ENCODE measurements at places on chromosomes 7 and 10.

DNA sequence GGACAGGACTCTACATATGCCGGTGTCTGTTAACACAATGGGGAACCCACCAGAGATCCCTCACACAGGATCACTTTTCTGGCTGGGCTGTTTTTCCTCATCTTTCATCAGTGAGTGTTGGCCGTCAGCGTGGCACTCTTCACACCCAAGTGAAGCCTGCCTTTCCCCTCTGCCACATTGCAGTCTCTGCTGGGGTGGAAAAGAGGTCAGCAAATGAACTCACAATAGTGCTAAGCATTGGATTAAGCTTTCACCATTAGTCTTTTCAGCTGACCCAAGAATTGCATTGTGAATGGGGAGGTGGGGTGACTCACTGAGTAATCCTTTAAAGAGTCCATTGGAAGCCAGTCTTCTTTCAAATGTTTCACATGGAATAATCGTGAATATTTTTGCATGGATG lies 143.0 kb downstream of the KIAA1217 start:
- H3K4me3 ChIP-seq, result no peak overlapping the region
- H3K27me3 ChIP-seq, result no peaks in the 10 kb centered on the region
- no peak overlapping the region for H3K27ac ChIP-seq
- DNase-seq, result no peak
- H3K4me1 ChIP-seq, result no peaks in the 10 kb centered on the region

DNA sequence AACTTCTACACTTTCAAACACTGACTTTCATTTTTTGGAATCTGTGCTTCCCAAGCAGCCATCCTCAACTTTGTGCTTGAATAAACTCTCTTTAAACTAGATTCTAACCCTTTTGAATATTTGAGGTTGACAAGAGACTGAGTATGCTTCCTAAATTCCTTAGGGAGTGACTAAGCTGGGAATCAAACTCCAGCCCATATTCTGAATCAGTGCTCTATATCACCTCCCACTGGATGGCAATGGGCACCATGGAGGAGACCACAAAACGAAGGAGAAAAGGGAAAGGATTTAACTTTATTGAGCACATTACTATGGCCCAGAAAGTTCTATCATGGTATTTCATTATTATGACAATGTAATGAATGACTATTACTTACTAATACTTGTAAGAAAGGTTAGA lies 17.2 kb upstream of the SLC26A4 start:
- peaks cover 16% of the 10 kb centered on the region for H3K27me3 ChIP-seq
- H3K4me1 ChIP-seq, result peaks cover 26% of the 10 kb centered on the region
- H3K27ac ChIP-seq, result no peak overlapping the region
- H3K36me3 ChIP-seq, result peaks cover 20% of the 10 kb centered on the region
- DNase-seq, result no peak

DNA sequence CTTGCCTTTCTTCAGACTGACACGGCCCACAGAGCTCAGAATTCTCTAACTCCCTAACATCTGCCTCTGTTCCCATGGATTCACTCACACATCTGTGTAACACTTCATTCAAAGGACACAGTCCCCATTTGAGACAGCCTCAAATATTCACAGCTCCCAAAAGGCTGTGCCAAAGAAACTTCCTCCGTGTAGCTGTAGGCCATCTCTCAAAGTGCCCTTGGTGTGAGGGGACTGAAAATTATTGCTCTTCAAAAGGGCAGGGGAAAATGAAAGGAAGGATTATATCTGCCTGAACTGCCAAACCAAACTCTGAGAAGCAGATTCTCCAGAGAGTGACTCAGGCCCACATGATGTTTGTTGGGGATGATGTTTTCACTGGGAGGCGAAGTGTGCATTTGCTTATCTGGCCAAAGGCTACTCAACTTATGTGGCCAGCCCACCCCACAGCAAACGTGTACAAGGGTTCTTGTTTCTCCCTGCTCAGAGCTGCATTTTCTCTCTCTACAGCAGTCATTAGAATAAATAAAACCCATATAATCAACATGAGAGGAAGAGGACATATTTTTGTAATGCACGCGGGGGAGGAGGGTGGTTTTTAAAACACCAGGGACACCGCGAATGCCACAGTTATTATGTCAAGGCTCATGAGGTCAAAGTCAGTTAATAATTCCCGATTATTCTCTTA lies 302.4 kb upstream of the NFE2L3 start:
- H3K27me3 ChIP-seq, result peaks cover 55% of the 10 kb centered on the region
- no peak for DNase-seq
- H3K36me3 ChIP-seq, result no peaks in the 10 kb centered on the region
- H3K4me1 ChIP-seq, result peaks cover 16% of the 10 kb centered on the region
- no peak overlapping the region for H3K4me3 ChIP-seq

DNA sequence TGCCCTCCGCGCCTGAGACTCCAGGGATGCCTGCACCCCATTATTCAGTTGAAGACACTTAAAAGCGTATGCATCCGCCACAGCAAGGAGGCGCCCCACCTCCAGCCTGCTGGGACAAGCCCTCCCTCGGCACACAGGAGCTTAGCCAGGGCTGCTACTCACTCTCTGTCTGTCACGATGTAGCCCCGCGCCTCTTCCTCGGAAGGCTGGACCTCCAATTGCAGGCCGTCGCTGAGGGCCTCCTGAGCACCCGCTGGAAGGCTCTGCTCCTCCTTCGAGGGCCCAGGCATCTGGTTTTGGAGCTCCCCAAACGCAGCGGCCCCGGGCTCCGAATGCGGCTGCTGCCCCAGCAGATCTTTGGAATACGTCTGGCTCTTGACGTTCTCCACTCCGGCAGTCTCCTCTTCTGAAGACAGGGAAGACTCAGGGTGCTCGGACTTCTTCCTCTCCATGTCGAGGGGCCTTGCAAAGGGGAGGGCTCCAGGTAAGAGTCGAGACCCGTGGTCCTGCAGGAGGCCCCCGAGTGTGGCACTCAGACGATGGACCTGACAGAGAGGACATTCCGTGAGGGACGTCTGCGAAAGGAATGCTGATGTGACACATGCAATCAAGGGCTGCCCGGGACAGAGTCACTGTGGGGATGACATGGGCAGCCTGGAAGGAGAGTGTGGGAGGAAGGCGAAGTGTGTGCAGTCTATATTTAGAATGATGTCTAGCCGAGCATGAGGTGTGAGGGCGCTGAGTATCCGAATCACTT lies 453.9 kb downstream of the PTPRN2 start:
- no peak overlapping the region for H3K4me3 ChIP-seq
- DNase-seq, result no peak
- H3K36me3 ChIP-seq, result no peaks in the 10 kb centered on the region
- no peaks in the 10 kb centered on the region for H3K4me1 ChIP-seq
- no peaks in the 10 kb centered on the region for H3K27me3 ChIP-seq

DNA sequence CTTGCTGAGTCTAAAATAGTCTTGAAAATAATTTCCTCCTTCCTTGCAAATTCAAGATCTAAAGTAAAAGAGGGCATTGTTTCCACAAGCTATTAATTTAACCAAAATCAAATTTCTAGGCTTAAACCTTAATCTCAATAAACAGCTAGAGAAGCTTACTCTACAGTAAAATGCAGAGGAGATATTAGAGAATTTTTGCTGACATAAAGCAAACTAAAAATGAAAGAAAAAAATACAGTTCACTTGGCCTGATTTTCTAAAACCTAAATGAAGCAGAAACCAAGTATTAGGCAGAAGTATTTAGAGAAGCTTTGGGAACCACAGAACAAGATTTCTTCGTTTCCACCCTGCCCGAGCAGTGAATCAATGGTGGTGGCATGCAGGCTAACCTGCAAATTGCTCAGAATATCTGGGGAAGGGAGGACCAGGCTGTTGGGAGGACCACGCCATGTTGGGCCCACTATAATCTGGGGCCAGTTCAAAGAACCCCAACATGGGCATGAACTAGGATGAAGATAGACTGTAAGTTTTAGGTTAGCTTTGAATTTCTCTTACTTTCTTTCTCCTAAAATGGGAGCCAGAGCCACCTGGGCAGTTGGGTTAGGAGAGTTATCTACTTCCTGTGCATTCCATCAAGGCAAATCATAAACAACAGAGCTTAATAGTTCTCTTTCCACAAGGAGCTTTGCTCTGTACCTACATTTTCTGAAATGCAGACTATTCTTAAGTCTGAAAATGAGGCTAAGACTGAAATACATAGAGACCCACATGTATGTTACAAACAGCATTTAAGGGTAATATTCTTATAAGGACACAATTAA lies 4.1 kb downstream of the LAMB1 start:
- H3K27me3 ChIP-seq, result peaks cover 62% of the 10 kb centered on the region
- no peak overlapping the region for H3K27ac ChIP-seq
- no peak for DNase-seq
- H3K4me1 ChIP-seq, result peaks cover 10% of the 10 kb centered on the region
- no peak overlapping the region for H3K4me3 ChIP-seq
- H3K36me3 ChIP-seq, result no peaks in the 10 kb centered on the region

- DNase-seq, result no peak
- peaks cover 24% of the 10 kb centered on the region for H3K27me3 ChIP-seq
- no peak overlapping the region for H3K4me3 ChIP-seq
- no peaks in the 10 kb centered on the region for H3K4me1 ChIP-seq
- no peak overlapping the region for H3K27ac ChIP-seq
These were observed 55.5 kb upstream of the CABCOCO1 start for GRCh38 chr10:61606959-61607907.

GRCh38 chr7:106781007-106781406 lies 84.1 kb upstream of the PIK3CG start:
- no peaks in the 10 kb centered on the region for H3K36me3 ChIP-seq
- H3K4me1 ChIP-seq, result peaks cover under 1% of the 10 kb centered on the region
- H3K4me3 ChIP-seq, result no peak overlapping the region
- H3K27ac ChIP-seq, result no peak overlapping the region

DNA sequence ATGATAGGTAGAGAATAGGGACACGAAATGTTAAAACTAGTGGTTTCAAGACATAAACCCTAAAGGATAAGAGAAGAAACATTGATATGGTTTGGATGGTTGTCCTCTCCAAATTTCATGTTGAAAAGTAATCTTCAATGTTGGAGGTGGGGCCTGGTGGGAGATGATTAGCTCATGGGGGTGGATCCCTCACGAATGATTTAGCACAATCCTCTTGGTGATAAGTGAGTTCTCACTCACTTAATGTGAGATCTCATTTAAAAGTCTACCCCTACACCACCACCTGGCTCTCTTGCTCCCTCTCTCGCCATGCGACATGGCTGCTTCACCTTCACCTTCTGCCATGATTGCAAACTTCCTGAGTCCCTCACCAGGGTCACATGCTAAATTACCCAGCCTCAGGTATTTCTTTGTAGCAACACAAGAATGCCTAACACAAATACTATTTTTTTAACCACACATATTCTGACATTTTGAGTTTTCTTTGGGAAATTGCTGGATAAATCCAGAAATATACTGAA lies 242.4 kb upstream of the PHF14 start:
- H3K27me3 ChIP-seq, result no peaks in the 10 kb centered on the region
- no peaks in the 10 kb centered on the region for H3K36me3 ChIP-seq
- no peaks in the 10 kb centered on the region for H3K4me1 ChIP-seq
- no peak overlapping the region for H3K27ac ChIP-seq
- H3K4me3 ChIP-seq, result no peak overlapping the region

GRCh38 chr7:137094-137891 lies 55.1 kb upstream of the FAM20C start:
- DNase-seq, result no peak
- no peaks in the 10 kb centered on the region for H3K36me3 ChIP-seq
- H3K4me3 ChIP-seq, result no peak overlapping the region
- H3K27ac ChIP-seq, result no peak overlapping the region

GRCh38 chr10:28906415-28906814 lies 229.1 kb downstream of the BAMBI start:
- DNase-seq, result no peak
- no peaks in the 10 kb centered on the region for H3K27me3 ChIP-seq
- H3K27ac ChIP-seq, result no peak overlapping the region
- no peaks in the 10 kb centered on the region for H3K4me1 ChIP-seq

DNA sequence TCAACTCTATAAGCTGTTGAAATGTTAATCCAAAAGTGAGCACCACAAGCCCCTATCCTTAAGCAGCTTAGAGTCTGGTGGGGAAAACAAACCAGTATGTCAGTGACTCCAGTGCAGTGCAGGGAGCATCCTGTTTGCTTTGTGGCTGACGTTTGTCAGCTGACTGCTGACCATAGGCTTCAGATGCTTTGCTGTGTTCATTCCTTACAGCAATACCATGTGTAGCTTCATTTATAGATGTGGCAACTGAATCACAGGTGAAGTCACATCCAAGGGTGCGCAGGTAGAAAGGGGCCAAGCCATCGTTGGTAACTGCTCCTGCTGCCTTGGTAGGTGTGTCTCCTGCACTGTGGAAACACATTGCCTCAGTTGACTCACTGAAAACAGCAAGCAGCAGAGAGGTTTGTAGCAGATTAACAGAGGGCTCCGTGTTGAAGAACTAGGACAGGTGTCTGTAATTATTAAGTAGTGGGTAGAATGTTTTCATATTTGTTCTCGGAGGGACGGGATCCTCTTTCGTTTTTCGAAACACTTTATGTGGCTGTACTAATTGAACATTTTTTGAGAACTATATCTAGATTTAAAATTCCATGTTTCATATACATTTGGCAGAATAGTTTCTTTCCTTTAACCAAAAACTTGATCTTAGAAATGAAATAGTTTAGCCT lies 2.0 kb downstream of the INSIG1 start:
- DNase-seq, result peak; percentile 51
- peak overlapping the region; percentile 99 for H3K27ac ChIP-seq
- H3K36me3 ChIP-seq, result peaks cover 70% of the 10 kb centered on the region
- peaks cover 64% of the 10 kb centered on the region for H3K4me1 ChIP-seq

DNA sequence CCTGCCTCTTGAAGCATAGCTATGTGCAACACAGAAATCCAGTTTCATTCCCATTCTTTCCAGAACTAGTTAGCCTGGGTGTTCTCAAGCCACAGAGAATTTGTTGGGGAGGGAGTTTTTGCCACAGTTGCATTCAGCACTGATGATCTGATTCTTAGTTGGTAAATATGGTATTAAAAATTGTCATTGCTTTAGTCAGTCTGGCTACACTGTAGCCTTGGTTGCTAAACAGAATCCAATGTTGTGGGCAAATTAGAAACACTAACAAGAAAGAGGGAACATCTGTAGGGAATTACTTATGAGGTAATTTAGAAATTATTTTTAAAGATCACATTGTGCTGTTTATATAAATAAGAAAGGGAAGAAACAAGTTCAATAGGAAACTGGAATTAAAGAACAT lies 57.0 kb upstream of the CC2D2B start:
- peaks cover 19% of the 10 kb centered on the region for H3K36me3 ChIP-seq
- no peak overlapping the region for H3K27ac ChIP-seq

GRCh38 chr7:151431281-151431767 lies 8.6 kb downstream of the CRYGN start:
- peaks cover 38% of the 10 kb centered on the region for H3K4me1 ChIP-seq
- H3K27ac ChIP-seq, result no peak overlapping the region
- H3K36me3 ChIP-seq, result no peaks in the 10 kb centered on the region
- H3K4me3 ChIP-seq, result no peak overlapping the region
- DNase-seq, result no peak
